ENCODE measurements at places on chromosomes 6 and 20.

GRCh38 chr20:4886771-4887527 is 114.4 kb downstream of the SLC23A2 start:
- no peak for DNase-seq

- no peak for DNase-seq
Observed at GRCh38 chr6:56096946-56097621, 150.3 kb downstream of the COL21A1 start.

DNA sequence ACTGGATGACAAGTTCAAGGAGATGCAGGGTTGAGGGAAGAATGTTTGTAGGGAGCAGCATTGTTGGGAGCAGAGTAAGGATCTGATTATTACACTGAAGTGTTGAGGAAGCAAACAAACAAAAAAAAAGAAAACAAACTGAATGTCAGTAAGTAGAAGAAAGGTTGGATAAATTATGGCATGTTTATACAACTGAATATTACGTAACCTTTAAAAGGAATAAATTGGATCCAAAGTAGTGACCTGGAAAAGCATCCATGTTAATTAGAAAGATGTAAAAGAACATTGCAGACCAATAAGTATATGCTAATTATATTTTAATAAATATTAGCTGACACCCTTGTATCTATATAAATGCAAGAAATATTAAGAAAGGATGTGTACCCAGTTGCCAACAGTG is 12.8 kb upstream of the TSPYL1 start:
- no peak for DNase-seq

GRCh38 chr6:106631346-106631745 is 2.0 kb downstream of the QRSL1 start:
- DNase-seq, result no peak

GRCh38 chr6:45946352-45946751 is 69.3 kb downstream of the CLIC5 start:
- no peak for DNase-seq

GRCh38 chr6:69774740-69775584 is 21.8 kb downstream of the LMBRD1 start:
- DNase-seq, result no peak

DNA sequence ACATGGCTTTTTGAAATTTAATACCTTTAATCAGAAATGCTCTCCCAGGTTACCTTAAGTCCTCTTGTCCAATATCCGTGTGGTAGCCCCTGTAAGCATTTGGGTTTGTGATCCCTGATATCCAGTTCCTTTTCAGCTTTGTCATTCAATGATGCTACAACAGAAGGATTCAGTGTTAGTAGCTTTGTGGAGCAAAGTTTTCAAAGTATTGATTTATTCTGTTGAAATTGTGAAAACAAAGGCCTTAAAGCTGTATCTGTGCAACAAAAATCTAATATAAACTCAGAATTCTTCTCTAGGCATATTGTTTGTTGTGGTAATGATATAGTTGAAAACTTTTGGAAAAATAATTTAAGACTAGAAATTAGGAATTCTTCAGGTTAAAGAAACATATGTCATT is 91.9 kb downstream of the ADGRB3 start:
- no peak for DNase-seq

DNA sequence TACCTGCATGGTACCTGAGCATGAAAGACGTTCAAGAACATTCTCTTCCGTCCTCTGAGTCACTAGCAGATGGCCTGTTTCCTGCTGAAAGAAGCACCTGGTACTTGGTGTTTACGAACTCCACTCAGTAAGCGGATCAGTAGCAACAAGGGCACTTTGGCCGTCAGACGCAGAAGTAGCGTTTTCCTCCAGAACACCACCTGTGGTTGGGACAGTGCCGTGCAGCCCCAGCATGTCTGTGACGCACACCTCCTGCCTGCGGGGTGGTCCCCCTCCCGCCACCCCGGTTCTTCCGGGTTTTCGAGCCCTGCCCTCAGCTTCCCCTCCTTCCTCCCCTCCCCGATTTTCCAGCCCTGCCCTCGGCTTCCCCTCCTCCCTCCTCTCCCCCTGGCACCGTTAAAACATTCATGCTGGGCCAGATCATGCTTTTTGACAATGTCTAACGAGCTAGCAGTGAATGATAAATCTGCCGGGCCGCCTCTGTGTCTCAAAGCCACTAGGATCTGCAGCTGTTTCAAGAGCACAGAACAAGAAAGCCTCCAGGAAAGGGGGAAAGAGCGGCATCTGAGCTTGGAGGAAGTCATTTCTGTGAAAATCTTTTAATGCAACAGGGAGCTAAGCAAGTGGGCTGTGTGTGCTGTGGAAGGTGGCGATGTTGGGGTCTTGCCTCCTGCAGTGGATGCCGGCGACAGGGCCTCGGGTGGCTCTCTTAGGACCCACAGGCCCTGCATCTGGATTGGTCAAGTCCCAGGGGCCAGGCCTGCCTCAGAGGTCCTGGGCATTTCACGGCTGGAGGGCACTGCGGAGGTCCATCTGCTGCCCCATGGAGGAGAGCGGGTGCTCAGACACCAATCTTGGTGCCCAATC is 207.9 kb downstream of the ERMARD start:
- no peak for DNase-seq

GRCh38 chr20:36607586-36608387 is 2.2 kb downstream of the RAB5IF start:
- no peak for DNase-seq

DNA sequence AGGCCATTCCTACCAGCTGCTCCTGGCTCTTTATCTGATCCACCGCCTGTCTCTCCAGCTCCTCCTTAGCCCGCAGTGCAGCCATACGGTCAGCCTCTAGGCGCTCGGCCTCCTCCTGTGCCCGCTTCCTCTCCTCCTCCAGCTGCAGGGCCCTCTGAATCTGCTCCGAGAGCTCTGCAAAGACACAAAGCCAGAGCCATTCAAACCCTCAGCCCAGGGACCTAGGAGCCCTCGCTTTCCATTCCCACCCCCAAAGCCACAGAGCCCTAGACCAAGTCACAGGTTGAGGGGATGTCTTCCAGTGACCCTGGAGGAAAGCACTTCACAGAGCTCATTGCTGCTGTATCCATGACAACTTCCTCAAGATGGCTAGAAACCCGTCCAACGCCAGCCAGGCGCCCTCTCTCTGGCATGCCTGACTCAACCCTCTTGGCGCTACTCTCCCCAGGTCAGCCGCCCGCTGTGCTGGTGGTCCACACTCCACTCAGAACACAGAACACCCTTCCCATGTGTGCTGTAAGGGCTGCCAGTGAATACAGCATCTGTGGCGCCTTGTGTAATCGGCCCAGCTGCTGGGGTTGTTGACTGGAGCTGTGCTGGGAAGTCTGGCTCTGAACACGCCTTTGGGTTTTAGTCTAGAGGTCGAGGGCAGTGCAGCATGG is 49.3 kb downstream of the EZR start:
- DNase-seq, result no peak

GRCh38 chr6:16812993-16813392 is 51.7 kb upstream of the ATXN1 start:
- DNase-seq, result no peak

DNA sequence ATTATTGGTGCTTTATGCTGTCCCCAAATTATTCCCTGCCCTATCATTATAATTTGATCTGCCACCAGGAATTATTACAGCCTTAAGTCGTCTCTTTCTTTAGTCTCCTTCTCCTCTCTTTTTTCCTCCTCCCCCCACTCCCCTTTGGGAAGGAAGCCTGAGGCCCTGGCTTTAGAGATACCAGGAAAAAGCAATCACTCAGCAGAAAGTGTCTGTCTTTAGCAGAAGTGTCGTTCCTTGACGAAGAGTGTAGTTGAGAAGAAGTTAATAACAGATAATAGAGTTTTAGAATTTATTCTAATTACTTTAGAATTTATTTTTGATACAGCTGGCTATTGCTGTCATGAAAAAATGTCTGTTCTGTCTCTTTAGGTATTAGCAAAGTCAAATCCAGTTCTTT is 16.5 kb downstream of the LIN28B start:
- no peak for DNase-seq

GRCh38 chr20:39944861-39945260 is 744.2 kb downstream of the MAFB start:
- DNase-seq, result no peak

GRCh38 chr6:10314163-10314955 is 100.5 kb downstream of the TFAP2A start:
- no peak for DNase-seq

DNA sequence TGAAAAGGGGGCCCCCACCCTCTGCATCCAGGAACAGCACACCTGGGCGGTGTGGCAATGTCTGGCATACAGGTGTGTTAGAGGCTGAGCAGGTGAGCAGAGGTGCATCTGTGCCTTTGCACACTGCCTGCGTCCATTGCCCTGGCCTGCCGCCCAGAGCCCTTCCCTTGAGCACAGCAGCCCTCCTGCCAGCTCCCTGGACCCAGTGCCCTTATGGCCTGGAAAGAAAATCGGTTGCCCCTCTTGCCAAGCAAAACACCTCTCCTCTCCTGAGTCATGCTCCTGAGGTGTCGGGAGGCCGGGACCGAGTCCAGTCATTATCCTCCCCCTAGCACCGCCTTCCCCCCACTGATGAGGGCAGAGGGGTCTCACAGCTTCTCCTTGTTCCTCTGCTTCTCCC is 259.9 kb downstream of the SMOC2 start:
- no peak for DNase-seq

Measured in T-helper 1 cell (primary cell).